ENCODE measurements at places on chromosomes 6 and 20. TPM values are rescaled to one million over a fixed set of nuclear protein-coding genes. Genes with fewer than 3 reads are reported as not detected.
A peak's percentile ranks its signal among the peaks of the same experiment; 100 is the strongest.

DNA sequence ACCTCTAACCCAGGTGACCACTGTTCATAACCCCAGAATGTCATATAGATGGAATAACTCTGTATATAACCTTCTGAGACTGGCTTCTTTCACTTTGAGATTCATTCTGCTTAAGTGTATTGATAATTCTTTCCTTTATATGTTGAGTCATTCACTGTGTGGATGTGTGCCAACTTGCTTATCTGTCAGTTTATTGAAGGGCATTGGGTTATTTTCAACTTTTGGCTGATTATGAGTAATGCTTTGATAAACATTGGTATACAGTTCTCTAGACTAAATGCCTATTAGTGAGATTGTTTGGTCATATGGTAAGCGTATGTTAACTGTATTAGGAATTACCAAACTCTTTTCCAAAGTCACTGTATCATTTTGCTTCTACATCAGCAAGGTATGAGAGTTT is 453.4 kb upstream of the SPTLC3 start:
- H3K27me3 ChIP-seq: no peaks in the 10 kb centered on the region
- H3K4me3 ChIP-seq: no peak overlapping the region
- no peaks in the 10 kb centered on the region for H3K4me1 ChIP-seq
- no peak for DNase-seq
- no peak overlapping the region for H3K27ac ChIP-seq

GRCh38 chr20:39462416-39462945 is 500.3 kb downstream of the DHX35 start:
- no peaks in the 10 kb centered on the region for H3K36me3 ChIP-seq
- no peaks in the 10 kb centered on the region for H3K27me3 ChIP-seq
- no peak overlapping the region for H3K27ac ChIP-seq
- no peak for DNase-seq
- H3K4me3 ChIP-seq: no peak overlapping the region
- no peaks in the 10 kb centered on the region for H3K4me1 ChIP-seq

DNA sequence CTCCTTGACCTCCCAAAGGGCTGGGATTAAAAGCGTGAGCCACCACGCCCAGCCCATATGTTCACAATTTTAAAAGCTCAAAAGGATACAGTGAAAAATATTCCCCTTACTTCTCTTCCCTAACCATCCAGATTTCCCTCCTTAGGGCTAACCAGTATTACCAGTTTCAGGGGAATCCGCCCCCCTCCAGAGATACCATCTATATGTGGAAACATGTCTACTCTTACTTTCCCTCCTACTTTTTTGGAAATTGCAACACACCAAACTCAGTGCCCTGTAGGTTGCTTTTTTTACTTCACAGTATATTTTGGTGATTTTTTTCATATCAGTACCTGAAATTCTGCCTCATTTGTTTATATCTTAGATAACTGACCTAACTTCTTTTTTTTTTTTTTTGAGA is 6.9 kb upstream of the RPL10A start:
- H3K27ac ChIP-seq: no peak overlapping the region
- no peak overlapping the region for H3K4me3 ChIP-seq
- no peaks in the 10 kb centered on the region for H3K36me3 ChIP-seq
- no peaks in the 10 kb centered on the region for H3K4me1 ChIP-seq
- no peaks in the 10 kb centered on the region for H3K27me3 ChIP-seq

DNA sequence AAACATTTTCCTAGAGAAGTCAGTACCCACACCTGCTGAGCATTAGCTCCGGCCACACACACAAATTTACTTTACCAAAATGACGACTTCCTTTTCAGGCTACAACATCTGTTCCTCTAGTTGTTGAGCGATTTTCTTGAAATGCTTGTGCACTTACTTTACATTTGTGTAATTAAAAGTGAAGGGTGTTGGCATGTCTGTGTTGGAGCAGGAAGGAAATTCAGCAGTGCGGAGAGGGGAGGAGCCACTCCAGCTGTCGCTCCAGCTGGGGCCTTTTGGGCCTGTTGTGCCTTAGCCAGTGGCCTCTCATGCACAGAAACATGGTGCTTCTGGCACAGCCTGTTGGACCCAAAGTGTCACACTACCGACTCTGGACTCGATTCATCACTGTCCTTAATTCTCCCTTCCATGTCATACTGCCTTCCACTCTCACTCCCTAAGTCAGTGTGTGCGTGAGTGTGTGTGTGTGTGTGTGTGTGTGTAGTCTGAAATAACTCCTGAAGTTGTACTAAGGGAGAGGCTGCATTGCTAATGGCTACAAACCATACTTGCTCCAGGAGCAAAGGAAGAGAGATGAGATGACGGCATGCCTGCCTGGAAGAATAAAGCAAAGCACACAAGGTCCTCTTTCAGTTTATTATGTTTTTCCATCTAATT is 191.8 kb upstream of the ARG1 start:
- no peaks in the 10 kb centered on the region for H3K4me1 ChIP-seq
- no peaks in the 10 kb centered on the region for H3K36me3 ChIP-seq
- peak; percentile 43 for DNase-seq
- no peak overlapping the region for H3K27ac ChIP-seq

GRCh38 chr6:29938746-29939508 is 3.4 kb upstream of the HLA-A start:
- DNase-seq: no peak
- no peaks in the 10 kb centered on the region for H3K4me1 ChIP-seq

DNA sequence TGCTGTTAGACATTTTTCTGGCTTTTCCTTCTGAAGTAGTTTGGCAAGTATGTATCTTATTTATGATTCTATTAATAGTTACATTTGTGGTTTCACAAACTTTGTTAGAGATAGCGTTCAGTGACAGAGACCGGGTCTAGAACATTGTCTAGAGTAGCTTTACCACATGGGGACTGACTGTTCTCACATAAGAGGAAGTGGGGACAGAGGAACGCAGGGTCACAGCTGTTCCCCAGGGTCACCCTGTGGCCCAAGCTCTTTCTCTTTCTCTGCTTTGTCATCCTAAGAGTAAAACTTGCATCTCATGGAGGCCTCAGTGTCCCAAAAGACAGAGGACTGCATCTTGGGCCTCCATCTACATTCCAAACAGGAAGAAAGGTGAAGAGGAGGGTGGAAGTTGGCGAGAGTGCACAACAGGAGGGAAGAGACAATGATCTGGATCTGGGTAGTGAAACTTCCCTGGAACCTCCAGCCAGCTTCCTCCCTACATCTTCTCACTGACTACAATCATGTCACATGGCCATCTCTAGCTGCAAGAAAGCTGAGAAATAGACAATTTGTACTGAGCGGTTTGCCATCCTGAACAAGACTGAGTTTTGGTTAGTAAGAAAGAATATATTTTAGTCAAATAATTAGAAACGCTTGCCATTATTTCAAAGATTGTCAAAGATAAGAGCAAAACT is 645.8 kb upstream of the ARID1B start:
- DNase-seq: no peak
- H3K27ac ChIP-seq: no peak overlapping the region
- H3K36me3 ChIP-seq: no peaks in the 10 kb centered on the region
- no peaks in the 10 kb centered on the region for H3K4me1 ChIP-seq
- no peaks in the 10 kb centered on the region for H3K27me3 ChIP-seq

DNA sequence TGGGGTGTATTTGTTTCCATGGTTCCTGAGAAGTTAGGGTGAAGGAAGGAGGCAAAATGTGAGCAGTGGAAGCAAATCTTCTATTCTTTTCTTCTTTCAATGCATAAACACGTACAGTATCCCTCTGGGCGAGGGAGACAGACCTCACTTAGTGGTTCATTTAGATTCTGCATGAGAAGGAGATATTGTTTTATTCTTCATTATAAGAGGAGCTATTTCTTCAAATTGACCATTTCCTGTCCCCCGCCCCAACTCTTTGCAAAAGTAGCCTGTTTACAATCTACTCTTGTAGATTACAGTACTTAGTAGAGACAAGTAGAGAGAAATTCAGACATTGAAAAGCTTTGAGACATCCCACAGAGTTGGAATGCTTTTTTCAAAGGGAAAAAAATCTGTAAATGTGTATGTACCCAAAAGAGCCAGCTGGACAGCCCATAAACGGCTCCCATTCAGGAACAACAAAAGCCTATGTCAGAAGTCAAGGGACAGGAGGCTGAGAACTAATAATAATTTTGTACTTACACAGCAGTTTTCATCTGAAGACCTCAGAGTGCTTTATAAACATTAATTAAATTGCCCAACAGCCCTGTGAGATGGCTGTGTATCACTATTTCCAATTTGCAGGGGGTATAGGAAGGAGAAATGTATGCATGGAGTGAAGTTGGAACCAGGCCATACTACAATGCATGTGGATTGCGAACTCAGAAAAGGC is 23.9 kb downstream of the CD83 start:
- no peaks in the 10 kb centered on the region for H3K36me3 ChIP-seq
- no peak overlapping the region for H3K4me3 ChIP-seq
- H3K4me1 ChIP-seq: peaks cover 17% of the 10 kb centered on the region

DNA sequence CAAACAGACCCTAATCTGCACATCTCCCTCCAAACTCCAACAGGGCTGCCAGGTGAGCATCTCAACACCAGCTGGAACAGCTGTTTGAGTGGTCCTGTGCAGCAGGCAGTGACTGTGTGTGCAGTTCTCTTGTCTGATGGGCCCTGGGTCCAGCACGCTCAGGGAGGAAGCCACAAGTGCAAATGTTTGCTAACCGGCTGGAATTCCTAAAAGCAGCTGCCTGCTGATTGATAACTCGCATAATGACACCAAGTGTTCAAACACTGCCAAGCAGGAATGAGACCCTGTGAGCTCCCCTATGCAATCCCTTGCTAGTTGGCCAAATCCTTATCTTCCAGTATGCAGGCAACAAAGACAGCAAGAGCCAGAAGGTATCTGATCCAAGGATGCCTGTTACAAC is 650.6 kb downstream of the CBLN4 start:
- H3K4me3 ChIP-seq: no peak overlapping the region
- no peak overlapping the region for H3K27ac ChIP-seq
- H3K36me3 ChIP-seq: no peaks in the 10 kb centered on the region
- peaks cover 6% of the 10 kb centered on the region for H3K4me1 ChIP-seq
- DNase-seq: peak; percentile 73
- H3K27me3 ChIP-seq: no peaks in the 10 kb centered on the region

GRCh38 chr6:157885211-157885788 is 62.3 kb downstream of the SNX9 start:
- no peaks in the 10 kb centered on the region for H3K4me1 ChIP-seq
- H3K27ac ChIP-seq: no peak overlapping the region
- no peak overlapping the region for H3K4me3 ChIP-seq
- no peak for DNase-seq
- H3K27me3 ChIP-seq: no peaks in the 10 kb centered on the region

Gene MAPK14
- 63.3 TPM for total RNA-seq

Measured in lung (tissue), 17 donors.